Omental fat pad (tissue), 4 donors: ENCODE measurements at places on chromosomes 13 and 19. TPM values are rescaled to one million over a fixed set of nuclear protein-coding genes. Genes with fewer than 3 reads are reported as not detected.

Gene C2CD4C
- 1.8 TPM for total RNA-seq

Gene CEACAM8
- not detected for total RNA-seq

Gene KLK15
- not detected for total RNA-seq

Gene MIA
- total RNA-seq: not detected

Gene MOB3A
- 51.7 TPM for total RNA-seq

Gene MTMR6
- 18.3 TPM for total RNA-seq

Gene GSX1
- total RNA-seq: not detected

Gene RFPL4AL1
- not detected for total RNA-seq

Gene HIPK4
- total RNA-seq: 2.2 TPM

Gene ZNF441
- 3.1 TPM for total RNA-seq

Gene SPTBN4
- total RNA-seq: 3.1 TPM

Gene RUVBL2
- total RNA-seq: 83.9 TPM

Gene XRCC1
- 13.0 TPM for total RNA-seq

Gene SIPA1L3
- total RNA-seq: 14.1 TPM

Gene ARRDC2
- 117 TPM for total RNA-seq

Gene TMEM190
- total RNA-seq: not detected

Gene ZNF541
- 1.2 TPM for total RNA-seq

Gene ZNF442
- 1.8 TPM for total RNA-seq

Gene ZGLP1
- 2.4 TPM for total RNA-seq

Gene ZNF135
- total RNA-seq: 4.1 TPM

Gene ACP7
- total RNA-seq: not detected

Gene FBXO17
- 31.2 TPM for total RNA-seq

Gene ZNF763
- 8.0 TPM for total RNA-seq

Gene SIGLECL1
- total RNA-seq: not detected

Gene PTGER1
- not detected for total RNA-seq

Gene PSG6
- not detected for total RNA-seq
